ENCODE measurements at places on chromosomes 11 and 22.
A peak's percentile ranks its signal among the peaks of the same experiment; 100 is the strongest.

DNA sequence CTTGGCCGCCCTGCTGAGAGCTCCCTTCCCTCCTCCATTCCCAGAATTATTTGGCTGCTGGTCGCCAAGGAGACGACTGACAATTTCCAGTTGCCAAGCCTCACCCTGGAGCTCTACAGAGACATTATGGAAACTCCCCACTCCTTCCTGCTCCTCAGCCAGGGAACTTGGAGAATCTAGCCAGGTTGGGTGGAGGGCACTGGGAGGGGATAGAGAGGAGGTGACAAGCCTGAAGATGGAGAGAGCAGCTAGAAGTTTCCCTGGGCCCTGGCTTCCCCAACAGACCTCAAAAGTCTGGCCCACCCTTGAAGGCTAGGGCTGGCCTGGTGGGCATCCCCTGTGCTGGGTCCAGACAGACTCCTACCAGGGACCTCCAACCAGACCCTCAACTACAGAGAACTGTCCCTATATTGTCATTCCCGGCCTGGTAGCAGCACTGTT, 6.7 kb upstream of the VSIG10L2 start:
- DNase-seq: no peak

DNA sequence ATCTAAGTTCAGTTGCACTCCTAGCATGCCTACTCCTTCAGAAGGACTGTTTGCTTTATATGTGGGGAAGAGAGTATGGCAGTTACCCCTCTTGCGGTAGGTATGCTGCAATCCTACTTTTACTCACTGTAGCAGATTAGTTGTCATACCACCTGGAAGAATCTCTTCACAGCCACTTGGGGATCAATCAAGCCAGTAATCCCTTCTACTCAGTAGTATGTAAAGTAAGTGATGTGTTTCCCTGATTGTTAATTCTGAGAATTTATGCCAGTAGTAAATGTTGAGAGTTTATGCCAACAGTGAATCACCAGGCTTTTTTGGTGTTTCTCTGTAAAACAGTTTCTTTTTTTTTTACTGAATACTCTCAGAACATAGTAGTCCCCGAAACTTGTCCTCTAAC, 34.4 kb downstream of the PRMT3 start:
- DNase-seq: no peak

GRCh38 chr11:119350302-119350701, 3.8 kb upstream of the MFRP start:
- no peak for DNase-seq

- peak; percentile 32 for DNase-seq
Measured at GRCh38 chr11:115170133-115170815, 333.9 kb downstream of the CADM1 start.

- no peak for DNase-seq
Measured at GRCh38 chr11:34366522-34366921, 8.7 kb upstream of the ABTB2 start.

GRCh38 chr11:47477323-47477722, 28.4 kb upstream of the RAPSN start:
- peak; percentile 29 for DNase-seq

Data from fibroblast of skin of right biceps (primary cell).